MG63 (cell line): ENCODE measurements at places on chromosomes 1 and 21.

DNA sequence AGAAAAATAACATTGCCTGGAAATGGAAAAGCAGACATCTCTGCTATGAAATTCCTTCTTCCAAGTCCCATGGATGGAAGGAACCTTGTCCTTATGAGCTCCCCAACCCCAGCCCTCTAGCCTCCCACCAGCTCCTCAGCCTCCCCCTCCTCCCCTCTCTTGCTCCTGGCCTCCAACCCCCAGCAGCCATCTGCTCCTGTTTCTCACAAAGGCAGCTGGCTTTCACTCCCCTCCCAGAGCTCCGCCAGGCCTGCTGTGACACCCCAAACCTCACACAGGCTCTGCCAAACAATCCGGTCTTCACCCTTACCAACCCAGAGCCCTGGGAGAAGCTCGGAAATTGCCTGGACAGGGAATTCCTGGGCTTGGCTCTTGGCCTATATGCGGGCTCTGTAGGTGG lies 69.2 kb downstream of the KLHDC7A start:
- DNase-seq: no peak

DNA sequence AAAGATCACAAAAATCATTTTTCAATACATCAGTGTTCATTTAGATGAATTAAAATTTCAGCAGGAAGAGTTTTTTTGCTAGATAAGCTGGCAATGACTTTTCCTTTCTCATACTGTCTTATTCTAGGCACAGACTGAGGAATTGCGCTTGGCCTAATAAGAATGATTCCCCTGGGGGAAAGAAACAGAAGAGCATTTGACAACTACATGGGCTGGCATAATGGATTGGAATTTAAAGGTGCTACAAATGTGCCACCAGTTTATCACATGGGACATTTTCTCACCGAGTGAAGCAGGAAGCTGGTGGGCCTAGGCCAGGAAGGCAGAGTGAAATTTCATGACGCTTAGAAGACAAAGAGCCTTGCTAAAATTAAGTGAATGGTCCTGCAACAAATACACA lies 39.3 kb downstream of the CDKN2C start:
- DNase-seq: no peak

DNA sequence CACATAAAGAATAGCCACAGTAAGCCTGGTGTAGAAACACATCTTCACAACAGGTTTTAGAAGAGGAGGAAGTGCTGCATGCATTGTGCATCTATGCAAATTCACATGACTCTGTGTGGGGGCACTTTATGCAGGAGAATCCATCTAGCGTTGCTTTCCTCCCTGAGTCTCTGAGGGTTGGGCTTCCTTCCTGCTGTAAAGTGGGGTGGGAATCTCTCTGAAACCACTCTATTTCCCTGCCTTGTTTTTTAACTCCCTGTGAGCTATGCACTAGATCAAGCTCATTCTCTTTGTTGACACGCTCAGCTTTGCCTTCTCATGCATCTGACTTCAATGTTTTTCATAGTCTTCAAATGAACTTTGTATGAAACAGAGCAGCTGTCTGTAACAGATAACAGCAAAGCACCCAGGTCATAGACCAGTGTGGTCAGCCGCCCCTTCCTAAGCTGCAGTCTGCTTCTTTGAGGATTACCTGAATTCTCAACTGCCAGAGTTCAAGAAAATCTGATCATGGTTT lies 102.7 kb upstream of the DPH5 start:
- no peak for DNase-seq

- DNase-seq: no peak
Measured at GRCh38 chr1:119510046-119510445, 3.0 kb downstream of the HSD3B1 start.

DNA sequence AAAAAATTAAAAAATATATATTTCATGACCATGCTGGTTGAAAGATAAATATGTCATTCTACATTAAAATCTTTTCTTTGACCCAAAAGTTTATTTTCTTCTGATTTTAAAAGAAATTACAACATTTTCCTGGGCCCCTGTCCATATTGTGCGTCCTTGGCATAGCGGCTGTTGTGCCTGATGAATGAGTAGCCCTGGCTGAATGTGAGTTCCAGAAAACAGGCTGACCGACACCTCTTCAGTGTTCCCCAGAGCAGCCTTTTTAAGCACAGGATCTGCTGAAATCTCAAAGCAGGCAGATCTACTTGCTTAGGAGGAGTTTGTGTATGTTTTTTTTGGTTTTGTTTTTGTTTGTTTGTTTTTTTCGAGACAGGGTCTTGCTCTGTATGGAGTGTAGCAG lies 19.7 kb downstream of the KIAA1614 start:
- DNase-seq: no peak

DNA sequence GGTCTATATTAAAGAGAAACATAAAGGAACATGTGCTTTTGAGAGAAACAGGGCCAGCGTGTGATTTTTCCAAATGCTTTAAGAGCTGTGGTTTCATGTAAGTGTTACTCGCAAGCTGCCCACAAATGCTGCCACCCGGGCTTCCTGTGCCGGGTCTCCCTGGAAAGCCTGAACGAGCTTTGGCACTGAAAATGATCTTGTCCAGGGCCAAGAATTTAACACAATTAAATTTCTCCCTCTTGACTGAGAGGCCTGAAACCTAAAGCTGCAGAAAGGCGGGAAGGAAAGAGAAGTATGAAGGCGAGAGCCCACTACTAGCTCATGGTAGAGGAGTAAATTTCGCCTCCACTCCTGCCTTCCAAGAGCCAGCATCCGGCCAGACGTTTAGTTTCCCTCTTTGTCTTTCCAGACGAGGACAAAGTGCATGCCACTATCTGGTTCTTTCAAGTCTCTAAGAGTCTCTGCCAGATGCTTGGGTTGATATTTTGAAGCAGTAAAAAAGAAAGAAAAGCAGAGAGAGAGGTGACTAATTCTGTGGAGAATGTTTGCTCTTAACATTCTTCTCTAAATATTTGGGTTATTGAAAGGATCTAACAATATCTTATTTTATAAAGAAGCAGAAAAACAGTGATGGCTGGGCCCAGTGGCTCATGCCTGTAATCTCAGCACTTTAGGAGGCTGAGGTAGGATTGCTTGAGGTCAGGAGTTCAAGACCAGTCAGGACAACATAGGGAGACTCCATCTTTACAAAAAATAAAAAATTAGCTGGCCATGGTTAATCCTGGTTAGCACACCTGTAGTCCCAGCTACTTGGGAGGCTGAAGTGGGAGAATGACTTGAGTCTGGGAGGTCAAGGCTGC lies 100.0 kb upstream of the HNRNPU start:
- peak; percentile 71 for DNase-seq
